ENCODE measurements at places on chromosomes 16 and 17. TPM values are rescaled to one million over a fixed set of nuclear protein-coding genes. Genes with fewer than 3 reads are reported as not detected.

DNA sequence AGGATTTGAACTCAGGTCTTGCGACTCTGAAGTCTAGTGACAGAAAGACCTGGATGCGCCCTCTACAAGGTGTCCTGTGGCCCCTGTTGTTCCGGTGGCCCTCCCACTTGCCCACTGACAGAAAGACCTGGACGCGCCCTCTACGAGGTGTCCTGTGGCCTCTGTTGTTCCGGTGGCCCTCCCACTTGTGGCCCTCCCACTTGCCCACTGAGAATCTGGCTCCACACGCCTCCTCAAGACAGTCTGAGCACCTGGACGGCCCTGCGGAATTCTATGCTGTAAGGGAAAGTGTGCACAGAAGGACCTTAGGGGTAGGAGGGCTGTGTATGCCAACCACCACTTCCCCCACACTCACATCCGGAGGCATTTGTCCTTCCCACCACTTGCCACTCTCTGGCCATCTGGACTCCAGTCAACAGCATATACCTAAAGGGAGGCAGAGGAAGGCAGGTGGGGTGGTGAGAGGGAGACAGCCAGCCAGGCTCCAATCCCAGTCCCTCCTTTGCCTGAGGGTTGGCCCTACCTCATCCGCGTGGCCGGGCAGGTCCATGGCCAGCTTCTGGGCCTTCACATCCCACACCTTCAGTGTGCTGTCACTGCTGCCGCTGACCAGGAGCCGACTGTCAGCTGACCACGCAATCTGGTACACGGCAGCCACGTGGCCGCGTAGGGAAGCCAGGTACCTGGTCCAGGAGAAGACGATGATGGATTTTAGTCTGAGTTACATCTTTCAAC, 9.1 kb downstream of the NLE1 start:
- no peak for DNase-seq

The TP53TG3D gene
- not detected for polyA plus RNA-seq

- no peak for DNase-seq
These were observed 421 bp downstream of the STAT3 start for GRCh38 chr17:42387661-42388380.

The MYH3 gene
- 0.66 TPM for polyA plus RNA-seq

DNA sequence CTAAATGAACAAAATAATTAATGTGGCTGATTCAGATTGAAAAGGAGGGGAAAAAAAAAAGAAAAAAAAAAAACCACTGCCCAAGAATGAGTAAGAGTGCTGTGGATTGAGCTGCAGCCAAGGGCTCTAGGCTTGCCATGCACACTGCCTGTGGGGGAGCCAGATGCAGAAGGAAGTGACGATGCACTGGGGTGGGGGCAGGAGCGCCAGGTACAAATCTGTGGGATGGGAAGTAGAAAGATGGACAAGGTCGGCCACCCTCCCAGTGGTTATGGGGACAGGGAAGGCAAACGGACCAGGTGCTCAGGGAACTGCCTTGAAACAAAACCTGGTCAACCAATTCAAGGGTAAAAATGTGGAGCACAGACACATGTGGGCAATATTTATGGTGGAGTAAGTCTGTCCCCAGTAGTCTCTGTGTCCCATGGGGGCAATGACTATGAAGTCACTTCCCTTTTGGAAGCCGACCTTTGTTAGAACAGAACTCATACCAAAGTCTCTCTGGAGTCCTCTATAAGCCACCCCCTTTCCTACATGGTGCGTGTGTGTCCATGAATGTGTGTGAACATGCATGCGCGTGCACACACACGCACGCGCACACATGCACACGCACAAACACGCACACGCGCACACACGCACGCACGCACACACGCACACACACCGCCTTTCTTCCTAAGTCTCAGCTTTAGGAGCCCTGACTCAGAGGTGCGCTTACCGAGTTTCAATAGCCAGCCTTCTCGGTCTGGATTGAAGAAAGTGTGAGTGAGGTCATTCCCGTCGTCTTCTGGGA, 84.3 kb downstream of the CYTH1 start:
- no peak for DNase-seq

GRCh38 chr16:25005445-25006306, 9.5 kb downstream of the ARHGAP17 start:
- no peak for DNase-seq

DNA sequence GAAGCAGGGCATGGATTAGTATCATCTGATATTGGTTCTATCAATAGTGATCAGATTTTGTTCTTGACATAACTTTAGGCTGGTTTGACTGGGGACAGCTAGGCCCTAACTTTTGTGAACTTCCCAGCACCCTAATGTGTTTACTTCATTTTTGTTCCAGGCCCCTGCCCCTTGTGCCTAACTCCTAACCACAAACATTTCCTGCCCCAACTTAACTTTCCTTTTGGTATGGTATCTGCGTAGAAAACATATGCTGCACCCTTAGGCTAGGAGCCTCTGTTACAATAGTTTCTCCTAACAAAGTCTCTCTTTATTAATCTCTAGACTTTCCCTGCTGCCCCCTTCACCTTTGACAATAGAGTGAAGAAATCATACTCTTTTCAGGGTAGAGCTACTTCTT, 2.5 kb downstream of the ADPRM start:
- DNase-seq = no peak

The YBX2 gene
- not detected for polyA plus RNA-seq

DNA sequence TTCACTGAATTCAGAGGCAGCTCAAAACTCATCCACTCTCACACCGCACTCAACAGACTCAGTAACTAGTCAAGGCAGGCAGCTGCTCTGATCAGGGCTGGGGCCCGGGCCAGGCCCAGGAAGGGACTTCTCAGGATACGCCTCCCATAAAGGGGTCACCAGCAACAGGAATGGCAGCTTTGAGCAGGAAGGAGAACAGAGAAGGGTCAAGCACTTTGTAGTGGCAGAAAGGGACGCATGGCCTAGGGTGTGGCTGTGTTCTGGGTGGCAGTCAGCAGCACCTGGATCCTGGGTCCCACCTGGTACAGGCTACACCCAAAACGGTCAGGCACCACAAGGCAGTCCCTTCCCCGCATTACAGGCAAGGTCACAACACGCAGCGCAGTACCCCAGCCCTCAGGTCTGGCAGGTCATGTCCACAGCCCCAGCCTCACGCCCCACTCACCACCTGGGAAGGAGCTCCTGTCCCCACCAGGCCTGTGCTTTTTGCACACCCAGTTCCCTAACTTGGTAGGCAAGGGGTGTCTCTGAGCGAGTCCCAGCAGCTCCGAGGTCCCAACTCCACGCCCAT, 99.7 kb downstream of the ZNF778 start:
- DNase-seq = no peak

- no peak for DNase-seq
These were observed 154.8 kb upstream of the CDH5 start for GRCh38 chr16:66211651-66212050.

The LCAT gene
- polyA plus RNA-seq = 7.9 TPM

The RGS11 gene
- 0.33 TPM for polyA plus RNA-seq

DNA sequence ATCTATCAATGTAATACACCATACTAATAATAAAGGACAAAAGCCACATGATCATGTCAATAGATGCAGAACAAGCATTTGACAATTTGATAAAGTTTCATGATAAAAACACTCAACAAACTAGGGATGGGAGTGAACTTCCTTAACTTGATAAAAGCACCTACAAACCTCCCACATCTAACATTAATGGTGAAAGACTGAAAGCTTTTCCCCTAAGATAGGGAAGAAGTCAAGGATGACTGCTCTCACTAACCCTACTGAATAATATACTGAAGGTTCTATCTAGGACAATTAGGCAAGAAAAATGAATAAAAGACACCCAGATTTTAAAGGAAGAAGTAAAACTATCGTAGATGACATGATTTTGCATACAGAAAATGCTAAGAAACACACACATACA, 10.4 kb upstream of the DYNLL2 start:
- no peak for DNase-seq

GRCh38 chr17:68461589-68461988, 4.3 kb upstream of the WIPI1 start:
- DNase-seq = no peak

GRCh38 chr16:87368029-87368770, 15.4 kb downstream of the FBXO31 start:
- DNase-seq = no peak

GRCh38 chr16:50246299-50247122, 19.8 kb upstream of the ADCY7 start:
- DNase-seq = no peak

- DNase-seq = no peak
These were observed 84.4 kb upstream of the GPRC5B start for GRCh38 chr16:19968891-19969683.

The TNK1 gene
- polyA plus RNA-seq = 0.22 TPM

DNA sequence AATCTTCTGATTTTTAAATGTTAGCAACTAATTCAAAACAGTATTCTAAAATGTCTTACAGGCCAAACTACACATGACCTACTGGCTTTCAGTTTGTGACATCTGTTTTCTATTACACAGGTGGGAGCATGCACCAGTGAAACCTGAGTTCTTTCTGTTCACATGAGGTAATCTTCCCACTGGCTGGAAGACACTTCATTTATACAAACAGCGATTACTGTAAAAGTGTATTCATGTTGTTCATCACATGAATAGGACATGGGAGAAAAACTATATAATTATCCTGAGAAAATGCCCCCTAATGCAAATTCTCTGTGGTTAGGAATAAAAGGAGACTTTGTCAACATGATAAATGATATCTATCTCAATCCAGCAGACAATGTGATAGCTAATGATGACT, 11.1 kb upstream of the PIK3R5 start:
- no peak for DNase-seq

- DNase-seq = no peak
These were observed 909 bp upstream of the ARHGAP23 start for GRCh38 chr17:38427160-38427949.

GRCh38 chr16:48292452-48292851, 45.1 kb upstream of the ABCC11 start:
- DNase-seq = no peak

The CD79B gene
- polyA plus RNA-seq = not detected

GRCh38 chr16:15644267-15644961, 1.5 kb upstream of the MARF1 start:
- DNase-seq = no peak

The SOCS1 gene
- polyA plus RNA-seq = 11.6 TPM

DNA sequence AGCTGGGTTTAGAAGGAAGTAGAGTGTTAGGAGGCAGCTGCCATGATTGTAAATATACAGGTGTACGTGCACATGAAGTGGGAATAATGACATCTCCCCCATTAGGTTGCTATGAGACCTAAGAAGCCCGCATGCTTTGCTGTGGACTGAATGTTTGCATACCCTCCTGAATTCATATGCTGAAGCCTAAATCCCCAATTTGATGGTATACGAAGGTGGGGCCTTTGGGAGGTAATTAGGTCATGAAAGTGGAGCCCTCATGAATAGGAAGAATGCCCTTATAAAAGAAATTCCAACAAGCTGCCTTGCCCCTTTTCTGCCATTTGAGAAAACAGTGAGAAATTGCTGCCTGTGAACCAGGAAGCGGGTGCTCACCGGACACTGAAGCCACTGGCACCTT, 44.0 kb downstream of the CCDC182 start:
- no peak for DNase-seq

The XYLT1 gene
- polyA plus RNA-seq = 6.7 TPM

The KAT2A gene
- 15.5 TPM for polyA plus RNA-seq

The NOXO1 gene
- not detected for polyA plus RNA-seq

- DNase-seq = no peak
These were observed 10.3 kb upstream of the GINS2 start for GRCh38 chr16:85698935-85699558.

The ATP2C2 gene
- not detected for polyA plus RNA-seq

The TNFSF13 gene
- polyA plus RNA-seq = 1.0 TPM

GRCh38 chr17:68621065-68621464, 19.9 kb upstream of the FAM20A start:
- DNase-seq = no peak

DNA sequence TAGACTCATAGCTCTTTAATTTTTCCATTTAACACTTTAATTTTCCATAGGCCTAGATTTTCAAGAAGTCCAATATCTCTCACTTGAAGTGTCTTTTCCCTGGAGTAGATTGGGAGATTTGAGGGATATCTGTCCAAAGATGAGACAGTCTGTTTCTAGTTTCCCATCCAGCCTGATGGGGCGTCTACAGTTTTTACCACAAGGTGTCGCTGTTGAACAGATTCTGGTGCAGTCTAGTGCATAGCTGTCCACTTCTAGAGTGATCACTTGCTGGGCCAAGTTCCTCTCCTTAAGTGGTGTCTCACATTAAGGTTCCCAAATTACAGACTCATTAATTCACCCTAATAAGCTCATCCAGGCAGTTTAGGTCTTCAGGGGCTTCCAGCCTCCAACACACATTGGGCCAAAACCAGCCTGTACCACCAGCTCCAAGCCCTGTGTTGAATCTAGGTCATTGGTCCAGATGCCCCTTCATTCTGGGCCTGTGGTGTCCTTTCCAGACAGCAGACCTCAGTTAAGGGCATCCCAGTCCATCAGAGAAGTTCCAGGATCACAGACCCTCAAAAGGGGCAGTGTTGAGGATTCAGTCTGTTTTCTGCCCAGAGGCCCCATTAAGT, 9.4 kb downstream of the SNX20 start:
- no peak for DNase-seq

GRCh38 chr17:44795421-44795820, 34.7 kb downstream of the GJC1 start:
- no peak for DNase-seq

The SBK1 gene
- polyA plus RNA-seq = 0.01 TPM

- DNase-seq = no peak
These were observed 6.6 kb upstream of the GALK1 start for GRCh38 chr17:75771334-75772281.

DNA sequence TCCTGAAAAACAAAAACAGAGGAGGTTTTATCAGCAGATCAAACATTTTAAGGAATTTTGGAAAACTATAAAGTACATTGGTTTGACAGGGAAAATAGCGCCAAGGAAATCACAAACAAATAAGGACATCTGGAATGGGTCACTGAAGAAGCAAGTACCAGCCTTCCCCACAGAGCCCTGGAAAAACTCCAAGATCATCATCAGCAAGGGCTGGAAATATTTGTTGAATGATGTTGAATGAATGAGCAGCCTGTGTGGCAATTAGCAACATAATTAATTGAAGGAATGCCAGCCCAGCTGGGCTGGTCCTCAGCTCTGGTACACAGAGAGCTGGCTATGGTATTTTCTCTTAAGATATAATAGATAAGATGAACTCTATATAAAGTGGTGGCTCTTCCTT, 290.4 kb downstream of the HS3ST3A1 start:
- no peak for DNase-seq

- no peak for DNase-seq
These were observed 36.9 kb downstream of the YPEL2 start for GRCh38 chr17:59368218-59368857.

DNA sequence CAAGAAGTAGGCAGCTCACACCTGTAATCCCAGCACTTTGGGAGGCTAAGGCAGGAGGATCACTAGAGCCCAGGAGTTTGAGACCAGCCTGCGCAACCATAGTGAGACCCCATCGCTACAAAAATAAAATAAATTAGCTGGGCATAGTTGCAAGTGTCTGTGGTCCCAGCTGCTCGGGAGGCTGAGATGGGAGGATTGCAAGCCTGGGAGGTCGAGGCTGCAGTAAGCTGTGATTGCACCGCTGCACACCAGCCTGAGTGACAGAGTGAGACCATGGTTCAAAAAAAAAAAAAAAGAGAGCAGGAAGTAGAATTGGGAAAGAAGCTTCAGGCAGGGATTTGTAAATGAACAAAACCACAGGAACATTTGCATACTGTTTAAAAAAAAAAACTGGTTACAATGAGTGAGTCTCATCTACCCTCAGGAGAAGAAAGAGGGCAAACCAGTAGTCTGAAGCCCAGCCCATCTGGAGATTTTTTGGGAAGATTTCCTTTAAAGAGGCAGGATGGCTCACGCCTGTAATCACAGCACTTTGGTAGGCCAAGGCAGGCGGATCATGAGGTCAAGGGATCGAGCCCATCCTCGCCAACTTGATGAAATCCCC, 7.9 kb downstream of the MPV17L start:
- DNase-seq = no peak

The ITGAD gene
- not detected for polyA plus RNA-seq

Measured in AG04450 (cell line).